ENCODE measurements at places on chromosomes 12 and 14.

GRCh38 chr14:68544081-68544892, 248.6 kb downstream of the ZFP36L1 start:
- DNase-seq, result no peak

DNA sequence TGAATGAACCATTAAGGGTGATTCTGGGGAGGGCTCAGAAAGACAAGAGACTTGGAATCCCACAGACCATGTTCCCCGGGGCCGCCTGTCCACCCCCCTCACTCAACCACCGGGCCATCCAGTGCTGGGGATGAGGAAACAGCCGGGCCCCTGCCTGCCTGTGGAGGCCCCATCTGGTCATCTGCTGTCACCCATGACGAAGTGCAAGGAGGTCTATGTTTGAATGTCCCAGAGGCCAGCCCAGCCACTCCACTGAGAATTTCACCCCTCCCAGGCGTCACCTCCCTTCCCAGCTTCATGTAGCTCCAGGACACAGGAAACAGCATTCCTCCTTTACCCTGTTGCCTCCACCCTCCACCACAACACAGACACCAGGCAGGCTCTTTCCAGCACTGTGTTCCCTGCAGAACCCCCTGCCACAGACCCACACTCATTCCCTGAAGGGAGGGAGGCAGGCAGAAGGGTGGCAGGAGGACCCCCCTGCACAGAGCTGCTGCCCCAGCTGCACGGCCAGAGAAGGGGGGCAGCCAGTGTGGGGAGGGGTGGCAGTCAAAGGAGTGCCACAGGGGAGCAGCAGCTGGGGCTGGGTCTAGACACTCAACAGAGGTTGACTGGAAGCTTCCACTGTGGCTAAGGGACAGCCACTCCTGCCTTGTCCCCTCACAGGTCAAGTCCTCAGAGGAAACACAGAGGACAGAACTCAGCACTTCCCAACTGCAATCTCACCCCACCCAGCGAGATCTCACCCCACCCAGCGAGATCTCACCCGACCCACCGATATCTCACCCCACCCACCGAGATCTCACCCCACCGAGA, 50.3 kb upstream of the PPP2R5C start:
- no peak for DNase-seq

GRCh38 chr12:1835211-1836131, 15.1 kb downstream of the LRTM2 start:
- DNase-seq, result no peak

DNA sequence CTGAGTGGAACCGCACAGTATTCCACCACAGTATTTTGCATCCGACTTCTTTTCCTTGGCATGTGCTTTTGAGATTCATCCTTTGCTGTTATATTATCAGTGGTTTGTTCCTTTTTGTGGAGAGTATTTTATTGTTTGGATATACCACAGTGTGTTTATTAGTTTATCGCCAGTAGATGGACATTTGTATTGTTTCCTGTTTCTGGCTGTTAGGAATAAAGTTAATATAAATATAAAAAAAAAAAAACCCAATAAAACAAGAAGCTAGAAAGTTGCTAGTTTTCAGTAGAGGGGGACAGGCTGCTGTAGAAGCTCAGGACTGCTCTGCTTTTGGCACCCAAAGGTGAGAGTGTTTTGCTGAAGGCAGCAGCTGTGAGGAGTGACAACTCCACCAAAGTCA, 62.0 kb upstream of the EEA1 start:
- no peak for DNase-seq

GRCh38 chr12:90020881-90021280, 312.2 kb upstream of the ATP2B1 start:
- no peak for DNase-seq

DNA sequence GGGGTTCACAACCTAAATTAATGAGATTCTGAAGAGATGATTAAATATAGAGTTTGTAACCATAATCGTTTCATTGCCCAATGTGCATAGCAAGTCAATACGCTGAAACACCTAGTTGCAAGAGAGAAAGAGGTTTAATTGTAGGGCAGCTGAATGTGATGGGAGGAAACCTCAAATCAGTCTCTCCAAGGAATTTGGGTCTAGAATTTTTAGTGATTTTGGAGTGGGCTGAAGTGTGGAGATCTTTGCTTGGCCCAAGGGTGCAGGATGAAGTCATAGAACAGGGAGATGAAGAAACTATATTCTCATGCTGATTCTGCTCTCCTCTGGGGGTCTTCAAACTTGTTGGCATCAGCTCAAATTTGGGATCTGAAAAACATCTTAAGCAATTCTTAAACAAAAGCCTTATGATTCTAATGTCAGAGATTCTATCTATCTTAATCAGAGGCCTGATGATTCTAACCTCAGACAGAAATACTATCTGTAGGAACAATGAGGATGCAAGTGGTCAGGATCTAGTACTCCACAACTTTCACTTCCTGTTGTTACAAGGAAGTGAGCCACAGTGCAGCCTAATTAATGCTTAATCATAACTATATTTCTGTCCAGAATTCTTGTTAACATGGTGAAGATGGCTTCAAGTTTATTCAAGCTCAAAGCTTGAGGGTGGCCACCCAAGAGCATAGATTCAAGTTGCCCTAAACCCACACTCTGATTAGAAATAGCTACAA, 80.2 kb upstream of the FUT8 start:
- DNase-seq, result peak; percentile 20

GRCh38 chr12:106759526-106760183, 14.8 kb upstream of the RIC8B start:
- DNase-seq, result no peak

- no peak for DNase-seq
Measured at GRCh38 chr14:76245097-76245496, 93.4 kb downstream of the GPATCH2L start.

DNA sequence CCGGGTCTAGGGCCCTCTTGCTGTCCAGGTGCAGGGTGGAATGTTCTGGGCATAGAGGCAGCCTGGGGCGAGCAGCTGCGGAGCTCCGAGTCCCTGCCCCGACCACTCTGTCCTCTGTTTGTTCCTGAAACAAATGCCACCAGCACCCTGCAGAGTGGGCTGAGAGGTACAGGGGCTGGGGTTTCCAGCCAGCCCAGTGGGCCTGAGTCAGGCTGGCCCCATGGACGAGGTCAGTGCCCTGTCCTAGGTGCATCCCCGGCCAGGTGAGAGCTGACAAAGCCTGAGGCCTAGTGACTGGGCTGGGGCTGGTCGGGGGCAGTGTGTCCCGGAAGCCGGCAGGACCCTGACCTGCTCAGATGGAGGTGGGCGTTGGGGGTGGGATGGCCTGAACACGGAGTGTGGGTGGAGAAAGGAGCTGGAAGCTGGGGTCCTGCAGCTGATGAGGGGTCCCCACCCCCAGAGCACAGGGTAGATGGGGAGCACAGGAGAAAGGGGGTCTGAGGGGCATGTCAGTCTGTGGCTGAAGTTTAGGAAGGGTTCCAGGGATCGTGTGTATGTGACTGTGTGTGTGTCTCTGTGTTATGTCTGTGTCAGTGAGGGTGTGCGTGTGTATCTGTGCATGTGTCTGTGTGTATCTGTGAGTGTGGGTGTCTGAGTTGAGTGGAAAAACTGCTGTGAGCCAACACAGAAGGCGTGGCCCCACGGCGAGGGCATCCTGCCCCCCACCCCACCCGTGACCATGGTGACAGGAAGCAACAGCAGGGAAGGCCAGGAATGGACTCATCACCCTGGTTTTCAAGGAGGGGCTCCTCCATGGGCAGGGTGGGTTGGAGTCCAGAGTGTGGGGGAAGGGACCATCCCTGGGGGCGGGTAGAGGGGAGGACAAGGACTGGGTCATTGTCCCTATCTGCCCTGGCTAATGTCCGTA, 2.4 kb upstream of the CRIP1 start:
- DNase-seq, result no peak

- DNase-seq, result no peak
Measured at GRCh38 chr12:113271466-113271852, 50.2 kb downstream of the TPCN1 start.

- DNase-seq, result peak; percentile 34
Measured at GRCh38 chr12:96034621-96035282, 635 bp downstream of the LTA4H start.

GRCh38 chr12:53950437-53950773, 4.3 kb upstream of the HOXC12 start:
- DNase-seq, result no peak

DNA sequence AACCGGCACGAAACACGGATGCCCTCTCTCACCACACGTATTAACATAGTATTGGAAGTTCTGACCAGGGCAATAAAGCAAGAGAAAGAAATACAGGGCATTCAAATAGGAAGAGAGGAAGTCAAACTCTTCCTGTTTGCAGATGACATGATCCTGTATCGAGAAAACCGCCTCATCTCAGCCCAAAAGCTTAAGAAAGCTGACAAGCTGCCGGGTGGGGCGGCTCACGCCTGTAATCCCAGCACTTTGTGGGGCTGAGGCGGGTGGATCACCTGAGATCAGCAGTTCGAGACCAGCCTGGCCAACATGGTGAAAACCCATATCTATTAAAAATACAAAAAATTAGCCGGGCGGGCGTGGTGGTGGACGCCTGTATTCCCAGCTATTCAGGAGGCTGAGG, 17.7 kb downstream of the OR6S1 start:
- no peak for DNase-seq

- no peak for DNase-seq
Measured at GRCh38 chr14:57491640-57492039, 2.0 kb downstream of the CCDC198 start.

GRCh38 chr14:53570411-53571387, 385.9 kb downstream of the BMP4 start:
- no peak for DNase-seq

DNA sequence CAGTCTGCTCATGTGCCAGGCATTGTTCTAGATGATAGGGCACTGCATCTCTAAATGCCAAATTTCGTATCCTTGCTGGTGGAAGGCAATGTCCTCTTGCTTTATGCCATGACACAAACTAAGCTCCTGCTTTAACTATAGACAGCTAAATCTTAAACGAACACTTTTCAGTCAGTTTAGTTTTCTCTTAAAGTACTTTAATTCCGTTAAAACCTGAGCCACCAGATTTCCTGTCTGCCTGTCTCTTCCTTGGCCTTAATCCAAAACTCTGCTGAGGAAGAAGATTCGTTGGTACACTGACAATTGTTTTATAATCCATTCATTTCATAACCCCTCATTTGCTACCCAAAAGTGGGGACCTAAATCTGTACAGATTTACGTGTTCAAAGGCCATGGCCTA, 194.4 kb upstream of the BCL2L14 start:
- DNase-seq, result no peak

GRCh38 chr12:45730084-45730347, 510 bp downstream of the ARID2 start:
- peak; percentile 35 for DNase-seq

GRCh38 chr12:132647858-132648257, 29.3 kb downstream of the P2RX2 start:
- DNase-seq, result no peak

DNA sequence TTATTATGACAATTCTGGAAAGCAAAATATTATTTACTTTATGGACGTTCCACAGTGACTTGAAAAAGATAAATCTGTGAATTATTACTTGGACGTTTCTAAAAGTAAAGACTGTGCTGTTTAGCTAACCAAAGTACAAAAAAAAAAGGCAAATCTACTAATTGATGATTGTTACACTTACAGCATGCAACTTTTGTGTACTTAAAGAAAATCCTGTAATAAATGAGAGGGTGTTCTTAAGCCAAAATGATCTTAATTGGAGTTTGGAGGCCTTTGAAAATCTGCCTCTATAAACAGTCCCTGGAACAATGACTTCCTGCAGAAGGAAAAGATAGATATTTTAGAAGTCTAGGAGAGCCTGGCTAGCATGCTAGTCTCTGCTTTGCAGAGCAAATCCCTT, 434.0 kb upstream of the SYT1 start:
- no peak for DNase-seq

DNA sequence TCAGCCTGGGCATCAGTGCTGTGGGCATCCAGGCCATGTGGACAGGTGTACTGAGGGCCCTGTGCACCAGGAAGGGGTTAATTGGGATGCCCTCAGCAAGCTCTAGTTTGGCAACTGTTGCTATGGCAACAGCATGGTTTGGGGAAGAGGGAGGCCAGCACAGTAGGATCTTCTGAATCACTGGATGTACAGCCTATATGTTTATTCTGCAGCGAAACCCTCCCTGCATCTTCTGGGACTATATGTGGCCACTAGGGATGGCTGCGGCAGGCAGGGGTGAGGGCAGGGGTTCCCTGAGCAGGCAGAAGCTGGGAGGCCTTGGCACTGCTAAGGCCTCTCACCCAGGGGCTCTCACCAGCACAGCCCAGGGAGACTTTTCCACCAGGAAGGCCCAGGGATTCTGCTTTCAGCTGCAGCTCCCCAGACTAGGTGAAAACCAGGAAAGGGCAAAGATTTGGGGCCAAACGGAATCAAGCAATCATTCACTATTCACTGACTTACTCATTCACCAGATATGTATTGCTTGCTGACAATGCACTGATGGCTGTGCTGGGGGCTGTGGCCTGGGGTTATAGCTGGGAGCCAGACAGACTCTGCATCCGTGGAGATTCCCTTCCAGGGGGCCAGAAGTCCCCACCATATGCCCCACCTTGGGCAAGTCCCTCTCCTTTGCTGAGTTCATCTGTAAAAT, 42.8 kb downstream of the IRF2BPL start:
- DNase-seq, result no peak

GRCh38 chr14:39492267-39492666, 60.0 kb upstream of the FBXO33 start:
- no peak for DNase-seq

All from LoVo (cell line).